ENCODE measurements at places on chromosomes 7 and 10.

GRCh38 chr7:155665957-155666287 lies 21.5 kb downstream of the RBM33 start:
- no peak for DNase-seq

DNA sequence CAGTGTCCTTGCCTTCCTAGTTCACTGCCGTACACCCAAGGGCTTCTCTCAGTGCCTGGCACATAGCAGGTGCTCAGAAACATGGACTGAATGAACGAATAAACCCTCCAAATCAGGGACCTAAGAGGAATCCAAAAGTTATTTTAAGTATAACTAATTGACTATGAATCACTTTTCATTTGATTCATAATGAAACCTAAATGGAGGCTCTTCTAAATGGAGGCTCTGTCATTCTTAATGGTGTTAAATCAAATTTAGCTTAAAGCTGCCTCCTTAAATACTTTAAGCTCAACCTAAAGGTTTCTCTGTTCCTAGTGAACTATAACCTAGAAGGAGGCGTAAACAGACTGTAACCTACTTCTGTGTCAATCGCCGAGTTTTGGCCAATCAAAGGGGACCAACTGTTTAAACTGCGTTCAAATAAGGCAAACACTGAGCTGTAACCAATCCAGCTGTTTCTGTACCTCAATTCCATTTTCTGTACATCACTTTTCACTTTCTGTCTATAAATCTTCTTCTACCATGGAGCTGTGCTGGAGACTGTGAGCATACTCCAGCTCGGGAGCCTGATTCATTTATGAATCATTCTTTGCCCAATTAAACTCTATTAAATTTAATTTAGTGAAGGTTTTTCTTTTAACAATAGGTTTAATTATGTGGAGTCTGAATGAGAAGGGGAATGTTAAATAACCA lies 11.0 kb downstream of the PYROXD2 start:
- no peak for DNase-seq

GRCh38 chr7:14438366-14438765 lies 448.9 kb upstream of the ETV1 start:
- no peak for DNase-seq

DNA sequence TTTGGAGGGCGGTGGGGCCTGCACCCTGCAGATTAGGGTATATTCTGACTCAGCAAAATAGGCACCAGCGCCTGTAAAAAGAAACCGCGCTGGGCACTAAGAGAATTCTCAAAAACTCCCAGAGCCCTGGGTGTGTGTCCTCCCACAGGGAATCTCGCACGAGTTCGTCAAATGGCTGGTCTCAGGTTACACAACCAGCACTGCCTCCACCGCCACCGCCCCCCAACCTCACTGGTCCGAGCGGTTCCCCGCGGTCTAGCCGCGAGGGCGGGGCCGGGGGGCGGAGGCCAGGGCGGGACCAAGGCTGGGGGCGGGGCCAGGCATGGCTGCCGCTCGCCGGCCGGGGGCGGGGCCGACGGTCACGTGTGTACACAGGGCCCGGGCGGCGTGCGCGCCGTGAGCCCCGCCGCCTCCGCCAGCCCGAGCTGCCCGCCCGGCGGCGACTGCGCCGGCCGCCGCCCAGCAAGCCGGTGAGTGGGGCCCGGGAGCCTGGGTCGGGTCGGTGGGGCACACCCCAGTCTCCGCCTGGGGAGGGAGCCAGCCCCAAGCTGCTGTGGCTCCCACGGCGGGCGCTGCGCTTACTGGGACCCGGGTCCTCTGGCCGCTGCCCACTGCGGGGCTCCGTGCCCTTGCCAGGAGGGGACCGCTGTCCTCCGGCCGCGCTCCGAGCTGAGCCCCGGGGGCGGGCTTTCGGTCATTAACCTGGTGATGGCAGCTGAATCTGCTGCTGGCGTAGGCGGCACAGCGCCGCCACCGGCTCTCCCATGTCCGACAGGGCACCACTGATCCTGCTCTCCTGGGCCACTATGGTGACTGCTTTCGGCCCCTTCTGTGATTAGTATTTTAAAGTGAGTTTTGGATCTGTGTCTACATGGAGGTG lies at the start of gene GPR146:
TSS of gene GPR146 (plus strand) at position 358 of the 880 bp plus-strand sequence. CDS start 12,970 bp downstream, outside the sequence.
- DNase-seq = peak; percentile 94

GRCh38 chr7:1925349-1925748 lies 255.3 kb downstream of the ELFN1 start:
- DNase-seq = no peak

GRCh38 chr7:6691103-6691502 lies 15.6 kb downstream of the ZNF12 start:
- no peak for DNase-seq

- DNase-seq = no peak
Observed at GRCh38 chr7:78530351-78530750, 731.8 kb downstream of the PHTF2 start.

DNA sequence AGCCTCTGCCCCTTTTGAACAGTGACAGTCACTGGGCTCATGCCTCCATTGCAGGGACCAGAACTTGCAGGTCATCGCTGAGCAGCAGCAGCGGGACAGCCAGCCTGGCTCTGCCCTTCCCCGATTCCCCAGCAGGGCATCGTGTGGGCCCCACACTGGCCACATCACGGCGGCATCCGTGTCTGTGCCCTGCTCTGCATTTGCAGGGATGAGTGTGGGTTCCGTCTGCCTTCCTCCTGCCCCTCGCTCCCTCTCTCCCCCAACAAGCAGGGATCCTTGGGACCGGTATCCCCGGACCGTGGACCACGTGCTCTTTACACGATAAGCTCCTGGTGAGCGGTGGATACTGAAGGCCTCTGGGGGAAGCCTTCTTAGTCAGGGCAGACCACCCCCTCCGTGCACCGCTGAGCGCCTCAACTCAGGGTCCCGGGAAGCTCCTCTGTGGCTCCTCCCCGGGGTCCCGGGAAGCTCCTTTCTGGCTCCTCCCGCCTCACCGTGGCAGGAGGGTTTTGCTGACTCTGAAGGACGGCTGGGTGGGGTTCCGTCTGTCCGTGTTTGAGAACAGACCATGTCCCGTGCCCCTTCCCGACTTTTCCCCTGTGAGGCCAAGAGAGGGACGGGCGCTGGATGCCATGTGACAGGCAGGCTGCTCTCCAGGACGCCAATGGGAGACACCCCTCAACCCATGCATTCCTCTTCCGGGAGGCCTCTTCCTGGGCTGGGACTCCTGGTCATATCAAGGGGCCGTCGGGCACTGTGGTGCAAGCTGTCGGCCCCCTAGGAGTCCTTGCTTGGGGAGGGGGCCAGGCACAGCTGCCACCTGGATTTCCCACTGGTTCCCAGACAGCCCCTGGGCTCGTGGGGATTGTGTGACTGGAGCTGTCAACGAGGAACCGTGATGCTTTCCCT lies 23.5 kb upstream of the NKX6-2 start:
- DNase-seq = no peak

DNA sequence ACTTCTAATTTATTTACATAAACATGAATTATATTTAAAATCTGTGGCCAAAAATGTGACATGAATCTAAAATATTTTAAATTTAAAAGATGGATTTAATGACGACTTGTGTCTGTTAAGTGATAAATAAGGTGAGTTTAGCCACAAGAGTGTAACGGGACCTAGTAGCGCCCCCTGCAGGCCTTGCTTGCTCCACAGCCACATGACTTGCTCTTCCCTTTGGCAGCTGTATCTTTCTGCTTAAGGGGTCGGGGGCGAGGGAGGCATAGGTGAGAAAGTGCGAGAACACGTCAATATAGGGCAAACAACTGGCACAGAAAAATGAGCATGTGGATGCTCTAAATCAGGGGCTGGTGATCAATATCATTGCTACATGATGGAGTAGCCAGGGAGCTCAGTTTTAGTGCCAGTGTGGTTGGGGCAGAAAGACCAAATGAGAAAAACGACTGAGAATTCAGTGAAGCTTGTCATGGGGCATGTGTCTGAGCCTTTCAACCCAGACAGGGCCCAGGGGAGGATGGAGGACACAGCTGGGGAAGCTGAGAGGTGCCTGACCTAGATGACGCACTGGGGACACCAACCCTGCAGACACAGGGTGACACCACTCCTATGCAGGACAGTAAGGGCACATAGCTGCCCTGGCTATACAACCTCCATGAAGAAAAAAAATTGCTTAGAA lies 49.8 kb downstream of the PAXIP1 start:
- DNase-seq = peak; percentile 61

DNA sequence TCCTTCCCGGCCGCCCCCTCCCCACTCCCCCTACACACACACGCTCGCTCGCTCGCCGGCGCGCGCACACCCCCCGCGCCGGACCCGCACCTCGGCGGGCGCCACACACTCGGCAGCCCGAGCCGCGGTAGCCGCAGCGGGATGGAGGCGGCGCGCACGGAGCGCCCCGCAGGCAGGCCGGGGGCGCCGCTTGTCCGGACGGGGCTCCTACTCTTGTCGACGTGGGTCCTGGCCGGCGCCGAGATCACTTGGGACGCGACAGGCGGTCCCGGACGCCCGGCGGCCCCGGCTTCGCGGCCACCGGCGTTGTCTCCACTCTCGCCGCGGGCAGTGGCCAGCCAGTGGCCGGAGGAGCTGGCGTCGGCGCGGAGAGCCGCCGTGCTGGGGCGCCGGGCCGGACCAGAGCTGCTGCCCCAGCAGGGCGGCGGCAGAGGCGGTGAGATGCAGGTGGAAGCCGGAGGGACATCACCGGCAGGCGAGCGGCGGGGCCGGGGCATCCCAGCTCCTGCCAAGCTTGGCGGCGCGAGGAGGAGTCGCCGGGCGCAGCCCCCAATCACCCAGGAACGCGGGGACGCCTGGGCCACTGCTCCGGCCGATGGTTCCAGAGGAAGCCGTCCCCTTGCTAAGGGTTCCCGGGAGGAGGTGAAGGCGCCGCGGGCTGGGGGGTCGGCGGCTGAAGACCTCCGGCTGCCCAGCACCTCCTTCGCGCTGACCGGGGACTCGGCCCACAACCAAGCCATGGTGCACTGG lies at the start of gene SORCS3:
TSS of gene SORCS3 (plus strand) at position 104 of the 750 bp plus-strand sequence.
- DNase-seq = no peak

DNA sequence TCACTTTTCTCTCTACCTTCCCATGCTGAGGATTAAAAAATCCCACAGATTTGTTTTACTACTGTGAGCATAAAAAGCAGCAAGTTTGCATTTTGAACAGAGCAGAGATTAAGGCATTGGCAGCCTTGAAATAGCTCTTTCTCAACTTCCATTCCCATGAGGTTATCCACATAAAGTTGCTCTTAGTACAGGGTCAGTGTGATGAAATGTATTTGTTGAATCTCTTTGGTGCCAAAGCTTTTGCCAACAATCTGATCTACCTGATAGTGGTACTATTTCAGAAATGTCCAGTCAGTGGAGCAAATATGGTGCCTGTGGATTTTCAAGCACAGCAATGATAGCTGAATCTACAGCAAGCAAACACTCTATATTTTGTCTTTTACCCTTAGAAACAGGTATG lies 254.8 kb downstream of the INHBA start:
- no peak for DNase-seq

DNA sequence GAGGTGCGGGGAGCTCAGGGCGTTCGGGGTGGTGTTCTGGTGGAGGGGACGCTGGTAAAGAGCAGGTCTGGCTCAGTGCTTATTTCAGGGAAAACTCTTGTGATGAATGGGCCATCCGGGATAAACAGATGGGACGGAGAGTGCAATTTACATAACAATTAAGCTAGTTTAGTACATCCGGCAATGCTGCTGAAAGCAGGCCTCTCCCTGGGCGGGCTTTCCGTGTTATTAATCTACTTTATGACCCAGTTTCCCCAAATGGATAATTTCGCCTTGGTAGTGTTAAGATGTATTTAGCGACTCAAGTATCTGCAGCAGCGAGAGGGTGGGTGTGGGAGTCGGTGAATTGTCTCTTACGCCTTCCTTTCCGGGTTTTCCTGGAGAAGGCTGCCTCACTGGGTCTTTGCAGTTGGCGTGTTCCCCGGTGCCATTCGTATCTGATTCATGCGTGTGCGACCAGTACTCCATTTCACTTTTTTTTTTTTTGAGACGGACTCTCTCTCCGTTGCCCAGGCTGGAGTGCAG lies 25.2 kb downstream of the FOXK1 start:
- no peak for DNase-seq

- DNase-seq = no peak
Observed at GRCh38 chr7:111390000-111390399, 172.3 kb downstream of the IMMP2L start.

DNA sequence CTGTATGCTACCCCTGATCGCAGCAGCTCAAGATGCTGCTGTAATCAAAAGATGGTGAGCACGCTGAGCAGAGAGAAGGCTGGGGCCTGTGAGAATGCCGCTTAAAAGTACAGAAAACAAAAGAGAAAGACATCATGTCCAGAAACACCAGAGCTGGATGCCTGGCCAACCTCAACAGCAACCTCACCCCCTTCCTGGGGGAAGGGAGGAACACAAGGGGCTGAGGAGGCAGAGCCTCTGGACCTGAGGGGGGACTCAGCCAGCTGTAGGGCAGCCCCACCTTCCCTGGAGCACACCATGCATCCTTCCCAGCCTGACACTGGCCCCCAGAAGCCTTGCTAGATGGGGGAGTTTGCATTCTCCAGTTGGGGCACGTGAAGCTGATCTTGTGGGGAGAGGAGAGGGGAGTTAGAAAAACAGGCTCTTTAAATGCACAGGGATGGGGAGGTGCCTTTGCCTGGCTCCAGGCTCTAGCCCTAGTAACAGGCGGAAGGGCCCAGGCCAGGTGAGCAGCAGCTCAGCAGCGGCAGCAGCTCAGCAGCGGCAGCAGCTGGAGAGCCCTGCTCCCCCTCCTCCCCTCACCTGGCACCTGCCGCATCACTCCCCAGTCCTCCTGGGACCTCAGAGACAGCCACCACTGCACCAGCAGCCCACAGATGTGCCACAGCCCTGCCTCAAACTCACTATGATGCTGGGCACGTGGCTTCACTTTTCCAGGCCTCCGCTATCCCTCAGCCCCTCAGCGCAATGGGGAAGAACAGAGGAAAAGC lies 156.3 kb downstream of the NEURL1 start:
- DNase-seq = no peak

DNA sequence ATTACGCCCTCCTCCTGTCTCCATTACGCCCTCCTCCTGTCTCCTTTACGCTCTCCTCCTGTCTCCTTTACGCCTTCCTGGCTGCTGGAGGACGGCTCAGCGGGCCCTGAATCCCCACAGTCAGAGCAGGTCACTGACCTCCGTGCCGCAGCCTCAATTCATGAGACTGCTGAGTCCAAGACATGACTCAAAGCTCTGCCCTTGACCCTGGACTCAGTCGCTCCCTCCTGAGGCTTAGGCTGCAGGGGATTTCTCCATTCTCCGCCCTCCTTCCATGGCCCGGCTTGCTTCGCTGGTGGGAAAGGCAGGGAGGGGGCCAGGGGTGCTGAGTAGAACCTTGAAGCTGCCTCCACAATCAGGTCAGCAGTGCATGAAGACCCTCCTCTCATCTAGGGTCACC lies 21.0 kb upstream of the FOXL3 start:
- DNase-seq = no peak

DNA sequence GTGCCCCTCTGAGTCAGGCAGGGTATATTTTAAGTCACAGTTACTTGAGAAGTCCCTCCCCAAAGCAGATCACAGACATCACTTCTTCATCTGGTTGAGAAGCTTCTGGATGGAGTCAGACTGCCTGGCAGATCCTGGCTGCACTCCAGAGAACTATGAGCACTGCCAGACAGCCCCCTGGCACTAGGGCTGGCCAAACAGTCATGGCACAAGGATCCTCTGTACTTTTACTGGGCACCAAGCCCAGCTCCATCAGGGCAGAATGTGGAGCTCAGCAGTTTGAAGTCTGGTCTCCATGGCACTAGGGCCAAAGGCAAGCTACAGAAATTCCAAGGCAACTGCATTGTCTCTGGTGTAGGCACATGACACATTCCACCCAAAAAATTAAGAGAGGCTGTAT lies 162.1 kb downstream of the NRG3 start:
- no peak for DNase-seq

All from stimulated activated CD4-positive, alpha-beta T cell treated with anti-CD3 and anti-CD28 coated beads, Interleukin-2, amount 100 ng/mL, for 48 hours (primary cell).